Lower lobe of right lung (tissue), 2 donors: ENCODE measurements at places on chromosomes 1 and 21. TPM values are rescaled to one million over a fixed set of nuclear protein-coding genes. Genes with fewer than 3 reads are reported as not detected.

DISC1 gene
- total RNA-seq = 13.6 TPM

GRCh38 chr1:52668711-52669110 lies 29.4 kb downstream of the COA7 start:
- no peak for DNase-seq

STIL gene
- 1.6 TPM for total RNA-seq

- DNase-seq = no peak
Measured at GRCh38 chr1:180310095-180310494, 80.0 kb downstream of the LHX4 start.

DNA sequence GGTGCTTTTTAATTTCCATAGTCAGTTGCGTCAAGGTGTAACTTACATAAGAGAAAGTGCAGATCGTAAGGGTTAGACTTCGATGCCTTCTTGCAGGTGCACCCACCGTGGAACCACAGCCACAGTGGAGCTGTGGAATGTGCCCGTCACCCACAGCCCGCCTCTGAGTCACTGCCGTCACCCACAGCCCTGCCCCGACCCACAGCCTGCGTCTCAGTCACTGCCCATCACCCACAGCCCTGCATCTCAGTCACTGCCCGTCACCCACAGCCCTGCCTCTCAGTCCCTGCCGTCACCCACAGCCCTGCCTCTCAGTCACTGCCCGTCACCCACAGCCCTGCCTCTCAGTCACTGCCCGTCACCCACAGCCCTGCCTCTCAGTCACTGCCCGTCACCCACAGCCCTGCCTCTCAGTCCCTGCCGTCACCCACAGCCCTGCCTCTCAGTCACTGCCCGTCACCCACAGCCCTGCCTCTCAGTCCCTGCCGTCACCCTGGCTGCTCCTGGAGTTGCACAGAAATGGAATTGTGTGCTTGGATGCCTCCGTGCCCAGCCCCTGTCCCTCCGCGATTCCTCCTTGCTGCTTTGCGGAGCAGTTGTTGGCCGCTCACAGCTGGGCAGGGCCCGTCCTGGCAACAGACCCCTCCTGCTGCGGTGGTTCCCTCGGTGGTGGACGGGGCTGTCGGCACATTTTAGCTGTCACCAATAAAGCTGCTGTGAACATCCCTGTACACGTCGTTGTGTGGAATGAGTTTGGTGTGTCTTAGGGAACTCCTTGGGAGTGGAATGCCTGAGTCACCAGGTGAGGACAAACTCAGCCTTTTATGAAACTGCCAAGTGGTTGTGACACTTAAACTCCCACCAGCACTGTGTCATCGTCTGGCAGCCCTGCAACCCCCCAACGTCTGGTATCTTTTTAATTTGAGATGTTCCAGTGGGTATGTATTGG lies 44.9 kb upstream of the COL6A2 start:
- peak; percentile 42 for DNase-seq

- DNase-seq = no peak
Measured at GRCh38 chr21:46109313-46110221, 11.7 kb downstream of the COL6A2 start.
